ENCODE measurements at places on chromosomes 6 and 20.

DNA sequence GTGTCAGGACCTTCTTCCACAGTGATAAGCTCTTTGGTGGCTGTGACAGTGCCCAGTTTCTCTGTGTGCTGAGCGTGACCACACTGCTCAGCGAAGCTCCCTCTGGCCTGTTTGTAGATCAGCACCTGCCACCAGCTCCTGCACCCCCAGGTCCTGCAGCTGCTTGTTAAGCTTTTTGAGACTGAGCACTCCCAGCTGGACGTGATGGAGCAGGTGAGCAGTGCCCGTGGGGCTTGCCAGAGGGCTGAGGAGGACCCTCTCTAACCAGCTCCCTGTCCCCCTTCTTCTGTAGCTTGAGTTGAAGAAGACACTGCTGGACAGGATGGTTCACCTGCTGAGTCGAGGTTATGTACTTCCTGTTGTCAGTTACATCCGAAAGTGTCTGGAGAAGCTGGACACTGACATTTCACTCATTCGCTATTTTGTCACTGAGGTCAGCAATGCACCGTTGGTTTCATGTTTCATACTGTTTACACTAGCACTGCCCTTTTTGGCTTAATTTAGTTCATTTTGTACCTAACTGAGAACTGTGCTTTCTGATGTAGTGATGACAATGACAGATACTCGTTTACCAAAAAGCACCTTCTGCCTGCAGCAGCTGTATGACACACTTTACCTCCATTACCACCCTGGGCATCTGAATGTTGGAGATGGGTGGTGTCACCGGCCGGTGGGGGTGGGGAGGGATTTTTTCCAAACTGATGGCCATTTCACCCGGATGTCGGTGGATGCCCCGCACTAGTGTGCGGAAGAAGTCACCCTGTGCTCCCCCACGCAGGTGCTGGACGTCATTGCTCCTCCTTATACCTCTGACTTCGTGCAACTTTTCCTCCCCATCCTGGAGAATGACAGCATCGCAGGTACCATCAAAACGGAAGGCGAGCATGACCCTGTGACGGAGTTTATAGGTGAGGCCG, 12.5 kb downstream of the NELFCD start:
- no peak for DNase-seq

DNA sequence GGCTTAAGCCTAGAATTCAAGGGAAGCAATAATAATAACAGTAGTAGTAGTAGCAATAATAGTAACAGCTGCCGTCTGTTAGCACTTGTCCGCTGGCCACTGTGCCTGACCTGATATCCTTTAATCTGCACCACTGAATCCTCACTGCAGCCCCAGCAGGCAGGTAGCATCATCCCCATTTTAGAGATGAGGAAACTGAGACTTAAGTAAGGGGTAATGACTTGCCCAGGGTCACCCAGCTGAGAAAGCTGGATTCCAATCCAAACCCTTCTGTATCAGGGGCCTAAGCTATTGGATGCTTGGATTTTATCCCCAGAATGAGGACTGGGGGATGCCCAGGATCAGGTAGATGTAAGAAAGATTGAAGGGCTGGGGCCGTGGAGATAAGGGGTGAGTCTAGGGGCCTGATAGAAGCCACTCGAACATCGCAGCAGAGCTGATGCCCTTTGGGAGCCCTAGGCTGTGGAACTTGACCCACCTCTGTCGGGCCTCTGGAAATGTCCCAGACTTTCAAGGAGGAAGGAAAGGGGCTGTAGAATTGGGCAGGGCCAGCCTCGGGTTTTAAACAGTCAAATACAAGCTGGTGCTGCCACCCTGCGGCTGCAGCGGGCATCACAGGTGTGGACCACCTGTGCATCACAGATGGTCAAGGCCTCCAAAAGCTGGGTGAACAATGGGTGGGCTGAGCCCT, 102.1 kb upstream of the MYL9 start:
- peak; percentile 34 for DNase-seq

- DNase-seq: no peak
Measured at GRCh38 chr6:22350109-22350508, 53.3 kb upstream of the PRL start.

GRCh38 chr6:132964101-132964867, 149.9 kb downstream of the RPS12 start:
- DNase-seq: no peak

GRCh38 chr6:75183099-75183541, 22.7 kb downstream of the COL12A1 start:
- DNase-seq: no peak

- no peak for DNase-seq
Measured at GRCh38 chr6:125670568-125670967, 78.9 kb upstream of the HEY2 start.

DNA sequence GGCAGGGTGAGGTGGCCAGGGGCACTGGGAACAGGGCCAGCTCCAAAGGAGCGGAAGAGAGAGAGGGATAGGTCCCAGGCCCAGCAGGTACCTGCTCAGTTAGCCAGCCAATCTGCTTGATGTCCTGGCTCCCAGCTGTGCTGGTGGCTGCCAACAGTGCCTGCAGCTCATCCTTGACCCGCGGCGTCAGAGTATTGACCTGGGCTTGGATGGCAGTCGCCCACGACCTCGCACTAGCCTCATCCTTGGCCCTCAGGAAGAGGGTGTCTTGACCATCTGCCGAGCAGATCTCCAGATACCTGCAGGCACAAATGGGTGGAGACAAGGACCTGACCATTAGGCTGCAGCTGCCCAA, 11.1 kb upstream of the CDK5RAP1 start:
- no peak for DNase-seq

- DNase-seq: no peak
Measured at GRCh38 chr6:16576451-16577368, 184.6 kb downstream of the ATXN1 start.

DNA sequence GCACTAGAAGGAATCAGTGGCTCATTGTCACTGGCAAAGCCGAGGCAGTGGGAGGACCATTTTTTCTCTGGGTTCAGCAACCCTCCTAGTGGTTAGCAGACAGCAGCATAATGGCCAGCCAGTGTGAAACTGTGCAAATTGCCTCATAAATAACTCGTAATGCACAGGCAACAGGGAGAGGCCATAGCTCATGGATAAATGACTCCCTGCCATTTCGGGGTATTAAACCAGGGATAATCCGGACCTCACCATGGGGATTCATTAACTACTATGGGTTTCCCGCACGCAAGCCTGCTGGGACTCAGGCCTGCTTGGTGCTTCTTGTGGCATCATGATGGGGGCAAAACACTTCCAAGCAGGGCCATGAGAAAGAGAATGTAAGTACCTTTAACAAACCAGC, 158.2 kb upstream of the CHD6 start:
- DNase-seq: no peak

DNA sequence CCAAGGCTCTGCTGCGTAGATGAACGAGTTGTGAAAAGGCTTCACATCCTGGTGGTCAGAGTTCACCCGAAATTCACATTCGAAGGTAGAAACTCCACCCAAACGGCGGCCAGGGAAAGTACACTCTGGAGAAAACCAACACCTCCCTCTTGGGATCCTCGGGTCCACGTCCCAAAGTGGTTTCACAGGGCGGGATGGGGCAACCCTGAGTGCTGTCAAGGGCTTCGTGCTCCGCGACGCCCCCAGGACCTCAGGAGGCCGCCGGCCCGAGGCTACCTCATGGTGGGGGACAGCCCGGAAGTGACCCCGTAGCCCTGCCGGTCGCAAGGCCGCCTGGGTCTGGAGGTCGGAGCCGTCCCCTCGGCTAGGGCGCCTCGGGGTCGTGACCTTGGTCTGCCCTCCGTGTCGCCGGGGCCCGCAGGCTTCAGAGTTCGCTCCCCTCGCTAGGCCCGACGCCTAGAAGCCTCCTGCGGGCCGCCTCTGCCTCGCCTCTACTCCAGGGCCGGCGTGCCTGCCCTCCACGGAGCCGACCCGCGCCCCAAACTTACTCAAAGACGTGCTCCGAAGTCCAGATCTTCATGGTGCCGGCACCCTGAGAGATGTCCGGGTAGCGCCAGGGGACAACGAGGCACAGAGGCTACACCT, at the start of gene PRELID3B:
Gene PRELID3B (minus strand): TSS at position 636 of the 645 bp plus-strand sequence. CDS start 56 bp downstream, at position 580.
- no peak for DNase-seq

DNA sequence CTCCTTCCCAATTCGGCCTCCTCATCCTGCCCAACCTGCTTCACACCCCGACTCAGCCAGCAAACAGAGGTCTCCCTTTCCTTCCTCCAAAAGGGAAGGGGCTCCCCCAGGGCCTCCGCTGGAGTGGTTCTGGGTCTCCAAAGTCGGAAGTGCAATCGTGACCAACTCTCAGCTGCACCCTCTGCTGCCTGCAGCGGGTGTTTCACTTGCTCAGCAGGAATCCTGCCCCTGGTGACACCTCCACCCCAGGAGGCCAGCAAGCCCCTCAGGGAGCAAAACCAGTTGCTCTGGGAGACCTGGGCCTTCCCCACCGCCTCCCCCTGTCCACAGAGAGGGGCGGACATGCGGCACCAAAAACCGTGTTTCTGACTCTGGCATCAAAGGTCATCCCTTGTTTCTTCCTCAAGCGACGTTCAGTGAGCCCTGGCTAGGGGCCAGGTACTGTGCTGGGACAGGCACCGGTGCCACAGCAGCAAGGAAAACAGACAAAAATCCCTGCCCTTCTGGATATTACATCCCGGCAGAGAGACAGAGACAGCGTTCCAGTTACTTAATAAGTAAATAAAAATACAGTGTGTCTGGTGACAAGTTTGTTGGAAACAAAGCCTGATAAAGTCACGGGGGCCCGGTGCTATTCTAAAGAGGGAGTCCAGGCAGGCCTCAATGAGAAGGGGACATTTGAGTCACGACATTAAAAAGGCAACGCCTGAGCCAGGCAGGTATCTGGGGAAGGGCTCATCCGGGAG, 219.0 kb downstream of the BMP7 start:
- DNase-seq: no peak

DNA sequence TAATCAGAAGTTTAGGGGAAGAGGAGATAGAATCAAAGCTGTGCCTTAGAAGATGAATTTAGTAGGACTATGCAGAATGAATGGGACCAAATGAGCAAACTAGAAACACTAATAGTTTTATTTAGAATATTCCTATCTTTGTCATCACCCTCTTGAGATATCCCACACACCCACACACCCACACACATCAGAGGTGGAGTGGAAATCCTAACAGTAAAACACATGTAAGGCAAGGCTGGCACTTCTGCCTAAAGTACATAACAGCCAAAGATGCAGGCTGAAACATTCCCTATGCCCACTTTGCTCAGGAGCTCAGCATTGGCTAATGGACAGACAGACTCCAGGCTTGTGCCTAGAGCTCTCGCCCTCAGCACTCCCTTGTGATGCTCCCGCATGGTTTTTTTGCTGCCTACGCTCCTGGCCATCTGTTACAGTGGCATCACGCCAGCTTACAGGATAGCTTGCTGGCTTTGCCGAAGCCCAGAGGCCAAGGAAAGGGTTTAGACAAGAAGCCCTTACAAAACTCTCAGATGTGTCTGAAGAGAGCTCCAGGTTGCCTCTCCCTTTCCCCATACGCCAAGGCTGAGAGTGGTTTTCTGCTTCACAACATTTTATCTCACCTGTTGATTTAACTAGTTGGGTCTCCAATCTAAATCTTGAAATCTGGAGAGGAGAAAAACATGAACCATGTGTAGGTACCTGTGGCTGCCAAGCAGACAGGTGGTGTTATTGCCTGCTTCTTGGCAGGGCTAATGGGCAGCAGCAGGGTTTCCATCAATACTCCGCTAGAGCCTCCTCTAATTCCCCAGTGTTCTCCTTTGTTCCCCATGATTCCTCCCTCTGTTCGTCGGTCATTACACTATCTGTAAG, 282.6 kb upstream of the ID4 start:
- no peak for DNase-seq

DNA sequence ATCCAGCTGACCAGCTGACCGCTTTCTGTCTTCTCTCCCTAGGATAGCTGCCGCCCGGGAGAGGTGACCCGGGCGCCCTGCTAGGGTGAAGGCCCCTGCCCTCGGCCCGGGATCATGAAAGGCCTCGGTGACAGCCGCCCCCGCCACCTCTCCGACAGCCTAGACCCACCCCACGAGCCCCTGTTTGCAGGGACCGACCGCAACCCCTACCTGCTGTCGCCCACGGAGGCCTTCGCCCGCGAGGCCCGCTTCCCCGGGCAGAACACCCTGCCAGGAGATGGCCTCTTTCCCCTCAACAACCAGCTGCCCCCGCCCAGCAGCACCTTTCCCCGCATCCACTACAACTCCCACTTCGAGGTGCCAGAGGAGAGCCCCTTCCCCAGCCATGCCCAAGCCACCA, 109.7 kb upstream of the MYL9 start:
- no peak for DNase-seq

- no peak for DNase-seq
Measured at GRCh38 chr6:31049518-31049917, 39.2 kb downstream of the MUC22 start.

- DNase-seq: no peak
Measured at GRCh38 chr6:105024803-105025202, 67.9 kb downstream of the LIN28B start.

GRCh38 chr20:53448875-53449274, 144.8 kb downstream of the ZNF217 start:
- DNase-seq: no peak
